Heart right ventricle (tissue), 16 donors: ENCODE measurements at places on chromosomes 6 and 20. TPM values are rescaled to one million over a fixed set of nuclear protein-coding genes. Genes with fewer than 3 reads are reported as not detected.

- no peaks in the 10 kb centered on the region for H3K27me3 ChIP-seq
- no peak for DNase-seq
- no peaks in the 10 kb centered on the region for H3K4me1 ChIP-seq
- no peak overlapping the region for H3K4me3 ChIP-seq
These were observed 712.7 kb downstream of the DHX35 start for GRCh38 chr20:39674842-39675241.

DNA sequence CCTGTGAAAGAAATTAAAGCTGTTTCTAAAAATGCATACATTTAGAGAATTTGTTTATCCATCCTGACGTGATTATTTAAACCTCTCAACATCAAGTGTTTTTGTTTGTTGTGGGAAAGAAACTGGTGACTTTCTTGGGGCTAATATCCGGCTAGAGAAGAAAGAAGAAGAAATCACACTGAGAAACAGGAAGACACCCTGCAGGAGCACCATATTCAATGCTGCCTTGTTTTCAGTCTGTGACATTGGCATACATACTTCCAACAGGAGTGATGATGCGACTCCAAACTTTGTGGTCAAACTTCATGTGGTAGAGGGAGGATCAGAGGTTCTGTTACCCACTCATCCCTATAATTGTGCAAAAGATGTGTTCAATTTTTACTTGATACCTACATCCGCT lies 997.6 kb upstream of the CITED2 start:
- H3K4me3 ChIP-seq: no peak overlapping the region
- no peak for DNase-seq
- H3K27me3 ChIP-seq: no peaks in the 10 kb centered on the region
- H3K36me3 ChIP-seq: no peaks in the 10 kb centered on the region

DNA sequence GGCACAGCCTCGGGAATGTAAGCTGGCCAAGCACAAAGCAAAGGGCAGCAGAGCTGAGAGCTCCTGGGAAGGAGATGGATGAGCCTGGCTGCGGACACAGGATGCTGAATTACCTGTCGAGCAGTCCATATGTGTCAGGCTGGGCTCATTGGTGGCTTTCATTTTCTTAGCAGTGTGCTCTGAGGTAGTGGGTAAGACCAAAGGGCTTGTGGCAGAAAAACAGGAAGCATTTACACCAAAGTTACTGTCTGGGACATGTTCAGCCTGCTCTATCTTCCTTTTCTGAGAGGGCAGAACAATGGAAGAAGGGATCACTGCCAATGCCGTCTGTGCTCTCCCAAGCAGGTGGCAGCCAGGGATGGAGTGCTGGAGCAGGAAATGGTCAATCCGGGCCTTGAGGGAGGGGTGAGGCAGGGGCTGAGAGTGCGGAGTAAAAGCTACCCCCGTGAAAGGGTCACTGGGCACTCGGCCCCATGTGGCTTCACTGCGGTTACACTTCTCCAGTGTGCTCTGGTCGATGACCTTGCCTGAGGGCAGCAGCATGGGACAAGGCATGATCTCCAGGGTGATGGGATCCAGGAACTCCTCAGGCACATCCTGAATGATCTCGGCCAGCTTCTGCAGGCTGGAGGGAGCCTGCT lies 36.9 kb upstream of the AVP start:
- H3K36me3 ChIP-seq: no peaks in the 10 kb centered on the region
- H3K27me3 ChIP-seq: no peaks in the 10 kb centered on the region
- no peak overlapping the region for H3K4me3 ChIP-seq
- peaks cover 5% of the 10 kb centered on the region for H3K4me1 ChIP-seq
- DNase-seq: no peak

GRCh38 chr6:44386929-44387345 lies 569 bp upstream of the CDC5L start:
- H3K27me3 ChIP-seq: no peaks in the 10 kb centered on the region
- peak overlapping the region; percentile 70 for H3K4me3 ChIP-seq
- peaks cover 40% of the 10 kb centered on the region for H3K4me1 ChIP-seq
- no peak for DNase-seq
- peaks cover 13% of the 10 kb centered on the region for H3K36me3 ChIP-seq
- H3K27ac ChIP-seq: peak overlapping the region; percentile 95

CD40 gene
- 25.0 TPM for total RNA-seq

HS3ST5 gene
- not detected for total RNA-seq

DNA sequence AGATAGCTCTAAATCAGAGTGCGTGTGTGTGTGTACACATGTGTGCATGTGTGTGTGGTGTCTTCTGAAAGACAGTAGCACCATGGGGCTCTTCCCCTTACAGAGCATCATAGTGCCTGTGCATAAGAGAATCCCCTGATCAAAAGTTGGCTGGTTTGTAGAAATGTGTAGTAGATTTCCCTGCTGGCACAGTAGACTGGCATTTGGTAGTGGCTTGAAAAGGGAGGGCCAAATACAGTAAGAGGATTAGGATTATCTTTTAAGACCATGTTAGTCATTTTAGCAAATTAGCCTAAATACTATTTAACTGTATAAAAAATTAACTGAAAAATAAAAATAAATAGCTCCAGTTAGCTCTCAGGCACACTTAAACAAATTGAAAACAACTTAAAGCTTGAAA lies 112.6 kb downstream of the B3GAT2 start:
- no peaks in the 10 kb centered on the region for H3K27me3 ChIP-seq
- no peak overlapping the region for H3K27ac ChIP-seq
- no peak for DNase-seq
- H3K4me1 ChIP-seq: no peaks in the 10 kb centered on the region
- no peaks in the 10 kb centered on the region for H3K36me3 ChIP-seq

GRCh38 chr6:154341871-154342270 lies 14.7 kb downstream of the IPCEF1 start:
- H3K27ac ChIP-seq: no peak overlapping the region
- no peaks in the 10 kb centered on the region for H3K4me1 ChIP-seq
- no peak overlapping the region for H3K4me3 ChIP-seq
- no peaks in the 10 kb centered on the region for H3K27me3 ChIP-seq

DNA sequence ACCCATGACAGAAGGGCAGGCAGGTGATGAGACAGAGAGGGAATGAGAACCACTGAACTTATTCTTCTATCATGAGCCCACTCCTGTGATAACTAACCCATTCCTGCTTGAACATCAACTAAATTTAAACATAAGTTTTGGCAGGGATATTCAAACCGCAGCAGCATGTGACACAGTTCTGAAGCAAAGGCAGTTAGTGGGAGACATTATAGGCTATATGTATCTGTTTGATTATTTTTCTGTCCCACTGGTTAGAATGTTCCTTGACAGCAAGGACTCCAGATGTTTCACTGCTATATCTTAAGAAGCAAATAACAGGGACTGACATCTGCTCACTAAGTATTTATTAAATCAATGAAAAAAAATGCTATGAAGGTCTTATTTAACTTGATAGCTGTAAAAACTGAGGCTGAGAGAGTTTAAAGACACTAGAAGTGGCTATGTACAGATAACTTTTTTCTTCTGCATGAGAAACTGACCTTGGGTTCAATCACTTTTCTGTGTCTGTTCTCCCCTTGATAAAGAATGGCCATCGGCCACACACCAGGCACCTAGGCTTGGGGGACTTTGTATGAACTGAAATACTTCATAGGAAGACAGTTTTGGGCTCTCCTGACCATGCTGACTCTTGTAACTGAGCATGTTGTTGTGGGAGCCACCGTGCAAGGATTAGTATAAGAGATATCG lies 90.9 kb downstream of the CEP162 start:
- no peaks in the 10 kb centered on the region for H3K4me1 ChIP-seq
- H3K27ac ChIP-seq: no peak overlapping the region
- no peak for DNase-seq
- H3K4me3 ChIP-seq: no peak overlapping the region

FUT9 gene
- not detected for total RNA-seq

- no peak overlapping the region for H3K4me3 ChIP-seq
- no peak for DNase-seq
- no peak overlapping the region for H3K27ac ChIP-seq
- no peaks in the 10 kb centered on the region for H3K4me1 ChIP-seq
These were observed 97.9 kb downstream of the TPBG start for GRCh38 chr6:82461536-82461935.

DNA sequence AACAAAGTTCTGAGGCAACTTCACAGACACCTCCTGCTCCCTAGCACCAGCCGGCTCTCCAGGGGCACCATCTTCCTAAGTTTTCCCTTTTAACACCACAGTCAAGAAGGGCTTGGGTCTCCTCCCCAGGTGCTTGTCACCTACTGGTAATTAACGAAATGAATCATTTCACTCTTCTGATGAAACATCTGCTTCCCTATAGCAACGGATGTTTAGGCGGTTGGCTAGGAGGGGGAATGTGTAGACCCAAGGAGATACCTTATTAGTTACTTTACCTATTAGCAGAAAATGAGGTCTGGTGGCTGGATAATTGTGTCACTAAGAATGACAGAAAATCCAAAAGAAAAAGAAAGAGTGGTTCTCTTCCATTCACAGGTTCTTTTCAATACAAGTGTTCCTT lies 46.3 kb upstream of the FABP7 start:
- no peaks in the 10 kb centered on the region for H3K27me3 ChIP-seq
- no peak overlapping the region for H3K4me3 ChIP-seq
- no peak for DNase-seq
- no peaks in the 10 kb centered on the region for H3K36me3 ChIP-seq

DNA sequence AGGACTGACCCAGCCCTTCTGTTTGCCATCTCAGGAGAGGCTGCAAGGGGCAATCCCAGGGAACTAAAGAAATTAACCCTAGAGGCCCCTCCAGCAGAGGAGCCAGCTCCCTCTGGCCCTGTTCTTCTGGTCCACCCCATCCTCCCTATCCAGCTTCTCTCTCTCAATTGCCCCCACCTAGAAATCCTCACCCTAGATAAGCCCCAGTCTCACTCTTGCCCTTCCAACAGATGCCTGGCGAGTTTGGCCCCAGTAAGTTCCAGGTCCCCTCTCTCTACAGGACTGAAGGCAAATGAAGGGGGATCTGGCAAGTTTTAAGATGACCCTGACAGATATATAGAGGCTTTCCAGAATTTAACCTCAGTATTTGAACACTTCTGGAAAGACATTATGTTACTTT lies 134.0 kb downstream of the THBS2 start:
- no peaks in the 10 kb centered on the region for H3K36me3 ChIP-seq
- no peaks in the 10 kb centered on the region for H3K4me1 ChIP-seq
- no peak for DNase-seq

TRMT11 gene
- total RNA-seq: 10.7 TPM

- no peak overlapping the region for H3K27ac ChIP-seq
- H3K4me3 ChIP-seq: no peak overlapping the region
- H3K4me1 ChIP-seq: no peaks in the 10 kb centered on the region
- H3K27me3 ChIP-seq: no peaks in the 10 kb centered on the region
- H3K36me3 ChIP-seq: no peaks in the 10 kb centered on the region
These were observed 7.5 kb downstream of the SYCP2 start for GRCh38 chr20:59925899-59926298.

DNMT3B gene
- 0.68 TPM for total RNA-seq

GRCh38 chr6:161596807-161597520 lies 323.1 kb upstream of the AGPAT4 start:
- no peak overlapping the region for H3K27ac ChIP-seq
- no peaks in the 10 kb centered on the region for H3K4me1 ChIP-seq
- no peak overlapping the region for H3K4me3 ChIP-seq
- no peak for DNase-seq

KCNK16 gene
- not detected for total RNA-seq

FOXQ1 gene
- not detected for total RNA-seq

SHLD1 gene
- 4.7 TPM for total RNA-seq

- no peaks in the 10 kb centered on the region for H3K36me3 ChIP-seq
- no peaks in the 10 kb centered on the region for H3K27me3 ChIP-seq
- H3K4me1 ChIP-seq: peaks cover 15% of the 10 kb centered on the region
- H3K4me3 ChIP-seq: no peak overlapping the region
- no peak for DNase-seq
These were observed 54.4 kb downstream of the KIZ start for GRCh38 chr20:21180248-21180647.

DNA sequence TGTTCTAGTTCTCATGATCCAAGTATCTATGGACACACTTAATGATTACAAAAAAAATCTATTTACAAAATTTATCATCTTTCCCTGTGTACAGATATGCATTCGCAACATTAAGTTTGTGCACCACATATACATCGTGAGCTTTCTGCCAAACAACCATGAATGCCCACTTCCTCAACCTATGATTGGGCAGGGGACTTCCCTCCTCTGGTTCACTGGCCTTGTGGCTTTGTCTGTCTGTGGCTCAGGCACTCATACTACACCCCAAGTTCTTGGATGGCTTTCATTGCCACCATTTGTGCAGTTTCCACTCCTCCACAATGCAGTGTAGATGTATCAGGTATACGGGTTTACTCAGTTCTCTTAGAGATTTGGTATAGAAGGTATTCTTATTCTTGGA lies 74.9 kb downstream of the HS3ST5 start:
- H3K36me3 ChIP-seq: no peaks in the 10 kb centered on the region
- H3K27ac ChIP-seq: no peak overlapping the region
- no peaks in the 10 kb centered on the region for H3K27me3 ChIP-seq
- no peak overlapping the region for H3K4me3 ChIP-seq
- H3K4me1 ChIP-seq: no peaks in the 10 kb centered on the region

DNA sequence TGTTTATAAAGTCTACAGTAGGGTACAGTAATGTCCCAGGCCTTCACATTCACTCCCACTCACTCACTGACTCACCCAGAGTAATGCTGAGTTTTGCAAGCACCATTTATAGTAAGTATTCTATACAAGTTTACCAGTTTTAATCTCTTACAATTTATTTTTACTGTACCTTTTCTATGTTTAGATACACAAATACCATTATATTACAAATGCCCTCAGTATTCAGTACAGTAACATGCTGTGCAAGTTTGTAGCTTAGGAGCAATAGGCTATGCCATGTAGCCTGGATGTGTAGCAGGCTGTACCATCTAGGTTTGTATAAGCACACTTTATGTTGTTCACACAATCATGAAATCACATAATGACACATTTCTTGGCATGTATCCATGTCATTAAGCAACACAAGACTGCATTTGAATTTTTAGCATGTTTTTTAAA lies 673.6 kb downstream of the CD109 start:
- H3K36me3 ChIP-seq: no peaks in the 10 kb centered on the region
- DNase-seq: no peak
- H3K4me3 ChIP-seq: no peak overlapping the region
- H3K27me3 ChIP-seq: no peaks in the 10 kb centered on the region

MDFI gene
- 2.5 TPM for total RNA-seq

DNA sequence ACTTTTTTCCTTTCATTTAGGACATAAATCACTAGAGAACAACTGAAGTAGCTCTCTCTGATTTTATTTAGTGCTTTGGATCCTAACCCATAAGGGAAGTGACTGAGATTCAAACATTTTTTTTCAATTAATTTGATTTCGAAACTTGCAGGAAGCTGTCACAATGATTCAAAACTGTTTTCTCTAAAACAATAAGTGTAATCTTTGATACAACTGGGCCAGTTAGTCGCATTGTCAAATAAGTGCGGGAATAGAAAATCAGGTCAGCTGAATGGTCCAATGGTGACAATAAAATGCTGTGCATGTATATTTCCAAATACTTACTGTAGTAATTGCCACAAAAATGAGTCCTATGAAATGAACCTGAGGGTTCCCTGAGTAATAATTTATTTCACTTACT lies 930.8 kb downstream of the TFAP2A start:
- no peak overlapping the region for H3K27ac ChIP-seq
- H3K36me3 ChIP-seq: no peaks in the 10 kb centered on the region
- H3K4me1 ChIP-seq: no peaks in the 10 kb centered on the region
- H3K4me3 ChIP-seq: no peak overlapping the region
- no peak for DNase-seq

LY6G6F gene
- total RNA-seq: not detected
